Heart left ventricle (tissue), 16 donors: ENCODE measurements at places on chromosomes 7 and 10.
A peak's percentile ranks its signal among the peaks of the same experiment; 100 is the strongest.

DNA sequence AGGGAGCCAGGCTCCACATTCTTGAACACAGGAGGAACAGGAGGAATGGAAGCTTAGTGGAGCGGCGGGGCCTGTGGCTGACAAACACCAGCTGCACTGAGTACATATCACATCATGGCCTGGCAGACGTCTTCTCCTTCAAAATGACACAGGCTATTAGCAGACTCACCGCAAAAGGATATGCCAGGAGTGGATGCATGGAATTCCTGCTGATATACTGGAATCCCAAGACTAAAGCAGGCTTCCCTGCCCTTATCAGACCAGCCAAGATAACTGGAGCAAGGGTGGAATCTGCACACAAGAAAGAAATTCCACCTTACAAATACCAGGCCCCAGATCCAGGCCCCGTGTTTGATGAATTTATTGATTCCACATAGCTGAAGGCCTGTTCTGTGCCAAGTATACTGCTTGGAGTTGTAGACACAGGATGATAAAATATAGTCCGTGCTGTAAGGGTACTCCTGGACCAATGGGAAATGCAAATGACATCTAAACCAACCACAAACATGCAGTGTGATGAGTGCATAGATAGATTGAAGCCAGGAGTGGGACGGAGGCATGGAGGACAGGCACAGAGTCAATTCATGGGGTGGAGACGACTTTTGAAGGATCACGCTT is 480.5 kb upstream of the ZMIZ1 start:
- peaks cover 12% of the 10 kb centered on the region for H3K4me1 ChIP-seq
- no peak overlapping the region for H3K4me3 ChIP-seq
- peak; percentile 76 for DNase-seq
- H3K27me3 ChIP-seq, result no peaks in the 10 kb centered on the region

- H3K27ac ChIP-seq, result no peak overlapping the region
- no peaks in the 10 kb centered on the region for H3K4me1 ChIP-seq
- DNase-seq, result no peak
- no peaks in the 10 kb centered on the region for H3K36me3 ChIP-seq
- no peaks in the 10 kb centered on the region for H3K27me3 ChIP-seq
These were observed 170.6 kb downstream of the EBF3 start for GRCh38 chr10:129793479-129793878.

DNA sequence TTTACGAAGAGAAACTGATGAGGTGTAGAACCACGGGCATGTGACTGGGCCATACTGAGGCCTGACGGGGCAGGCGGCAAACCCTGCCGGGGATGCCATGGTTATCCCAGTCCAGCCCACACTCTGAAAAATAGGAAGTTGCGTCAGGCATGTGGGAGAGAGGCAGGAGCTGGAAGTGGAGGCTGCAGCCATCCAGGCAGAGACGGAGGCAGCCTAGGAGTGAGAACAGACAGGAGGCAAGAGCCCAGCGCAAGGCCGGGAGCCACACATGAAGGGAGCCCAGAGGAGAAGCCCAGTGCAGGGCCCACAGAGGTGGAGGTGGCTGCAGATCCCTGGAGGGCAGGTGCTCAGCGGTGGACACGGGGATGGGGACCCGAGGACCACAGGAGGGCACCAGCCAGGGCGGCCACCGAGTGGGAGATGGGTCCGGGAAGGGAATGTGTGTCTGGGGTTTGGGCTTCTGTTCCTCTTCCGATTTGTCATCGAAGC is 175.2 kb upstream of the PPP2R2D start:
- H3K27me3 ChIP-seq, result peaks cover 6% of the 10 kb centered on the region
- no peak overlapping the region for H3K4me3 ChIP-seq
- no peaks in the 10 kb centered on the region for H3K4me1 ChIP-seq

GRCh38 chr10:79275431-79275851 is 71.8 kb upstream of the PPIF start:
- no peaks in the 10 kb centered on the region for H3K27me3 ChIP-seq
- peaks cover 56% of the 10 kb centered on the region for H3K4me1 ChIP-seq
- H3K27ac ChIP-seq, result peak overlapping the region; percentile 53
- H3K36me3 ChIP-seq, result peaks cover 7% of the 10 kb centered on the region
- no peak overlapping the region for H3K4me3 ChIP-seq

GRCh38 chr7:138556771-138557484 is 96.9 kb downstream of the TRIM24 start:
- no peak overlapping the region for H3K4me3 ChIP-seq
- no peak for DNase-seq
- H3K27me3 ChIP-seq, result no peaks in the 10 kb centered on the region
- H3K27ac ChIP-seq, result no peak overlapping the region
- no peaks in the 10 kb centered on the region for H3K4me1 ChIP-seq
- peaks cover 89% of the 10 kb centered on the region for H3K36me3 ChIP-seq

- DNase-seq, result no peak
- H3K4me1 ChIP-seq, result peaks cover 19% of the 10 kb centered on the region
- H3K27me3 ChIP-seq, result no peaks in the 10 kb centered on the region
- peaks cover 10% of the 10 kb centered on the region for H3K36me3 ChIP-seq
- no peak overlapping the region for H3K4me3 ChIP-seq
These were observed 37.2 kb downstream of the FAM13C start for GRCh38 chr10:59325116-59325515.

GRCh38 chr10:98257198-98257597 is 10.8 kb downstream of the LOXL4 start:
- H3K36me3 ChIP-seq, result no peaks in the 10 kb centered on the region
- H3K27me3 ChIP-seq, result no peaks in the 10 kb centered on the region
- no peak overlapping the region for H3K4me3 ChIP-seq
- DNase-seq, result no peak
- H3K27ac ChIP-seq, result no peak overlapping the region

DNA sequence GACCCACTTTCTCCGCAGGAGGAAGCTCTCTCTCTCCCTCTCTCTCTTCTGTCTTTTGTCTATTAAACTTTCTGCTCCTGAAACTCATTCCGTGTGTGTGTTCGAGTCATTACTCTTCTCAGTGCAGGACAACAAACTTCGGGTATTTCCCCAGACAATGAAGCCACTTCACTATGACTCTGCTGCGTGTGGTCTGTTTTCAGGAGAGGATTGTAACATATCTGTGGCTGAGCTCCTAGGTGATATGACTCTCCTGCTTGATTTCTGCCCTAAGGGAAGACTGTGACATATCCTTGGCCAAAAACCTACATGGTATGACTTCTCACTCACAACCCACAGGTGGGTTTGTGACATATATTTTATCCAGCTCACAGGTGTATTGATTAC is 39.9 kb upstream of the ZNF107 start:
- no peak for DNase-seq
- H3K36me3 ChIP-seq, result no peaks in the 10 kb centered on the region
- H3K27me3 ChIP-seq, result peaks cover 5% of the 10 kb centered on the region
- no peaks in the 10 kb centered on the region for H3K4me1 ChIP-seq

- peak overlapping the region; percentile 85 for H3K27ac ChIP-seq
- DNase-seq, result peak; percentile 78
- H3K36me3 ChIP-seq, result no peaks in the 10 kb centered on the region
- H3K27me3 ChIP-seq, result no peaks in the 10 kb centered on the region
These were observed 176.3 kb upstream of the ZNF32 start for GRCh38 chr10:43824934-43825333.

DNA sequence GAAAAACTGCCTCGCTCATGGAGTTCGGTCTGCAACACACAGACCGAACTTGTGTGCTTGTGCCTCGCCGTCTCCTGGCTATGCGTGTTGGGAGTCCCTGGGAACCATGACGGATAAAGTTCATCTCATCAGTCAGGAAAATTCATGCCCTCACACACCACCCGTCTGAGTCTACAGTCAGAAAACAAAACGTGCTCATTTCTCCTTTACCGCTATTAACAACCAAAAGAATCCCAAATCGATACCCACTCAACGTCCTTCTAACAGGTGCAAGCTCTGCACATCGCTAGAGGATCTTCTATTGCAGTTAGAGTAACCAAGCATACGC is 13.6 kb downstream of the CNPY1 start:
- H3K27me3 ChIP-seq, result peaks cover 34% of the 10 kb centered on the region
- H3K4me1 ChIP-seq, result peaks cover 13% of the 10 kb centered on the region
- H3K27ac ChIP-seq, result no peak overlapping the region
- H3K4me3 ChIP-seq, result peak overlapping the region; percentile 26

DNA sequence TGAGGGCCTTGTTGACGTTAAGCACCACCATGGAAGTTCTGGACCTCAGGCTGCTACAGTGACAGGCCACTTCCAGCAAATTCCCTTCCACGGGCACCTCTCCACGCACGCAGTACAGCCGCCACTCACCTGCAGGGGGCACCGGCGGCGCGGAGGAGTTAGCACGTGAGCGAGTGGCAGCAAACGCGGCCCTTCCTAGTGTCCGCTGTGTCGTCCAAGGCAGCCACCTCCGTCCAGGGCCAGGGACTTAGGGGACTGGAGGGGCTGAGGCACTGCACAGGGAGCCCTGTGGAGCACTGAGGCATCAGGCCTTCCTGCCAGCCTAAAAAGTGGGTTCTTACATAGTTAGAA is 164.4 kb downstream of the SVIL start:
- no peaks in the 10 kb centered on the region for H3K27me3 ChIP-seq
- no peaks in the 10 kb centered on the region for H3K4me1 ChIP-seq
- no peak overlapping the region for H3K4me3 ChIP-seq
- H3K27ac ChIP-seq, result no peak overlapping the region

DNA sequence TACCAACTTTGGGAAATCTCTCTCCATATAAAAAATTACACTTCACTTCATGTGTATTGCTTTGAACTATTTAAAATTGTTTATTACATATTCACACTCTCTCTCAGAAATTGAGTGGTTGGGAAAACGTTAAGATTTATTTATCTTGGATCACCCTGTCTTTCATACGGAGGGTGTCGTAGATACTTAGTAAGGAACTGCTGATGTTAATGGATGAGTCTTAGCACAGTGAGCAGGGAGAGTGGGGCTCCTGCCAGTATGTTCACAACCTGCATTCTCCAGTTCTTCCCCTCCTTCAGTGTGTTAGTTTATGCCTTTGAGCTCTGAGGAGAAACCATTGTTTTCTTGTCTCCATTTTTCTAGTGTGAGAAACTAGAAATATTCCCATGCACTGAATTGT is 67.1 kb downstream of the CDK14 start:
- no peaks in the 10 kb centered on the region for H3K36me3 ChIP-seq
- peaks cover 24% of the 10 kb centered on the region for H3K4me1 ChIP-seq
- H3K27me3 ChIP-seq, result no peaks in the 10 kb centered on the region
- no peak for DNase-seq
- H3K4me3 ChIP-seq, result no peak overlapping the region
- H3K27ac ChIP-seq, result no peak overlapping the region

GRCh38 chr7:128203710-128204214 is 37.3 kb upstream of the LEP start:
- no peaks in the 10 kb centered on the region for H3K36me3 ChIP-seq
- no peak overlapping the region for H3K27ac ChIP-seq
- DNase-seq, result no peak
- peaks cover 9% of the 10 kb centered on the region for H3K4me1 ChIP-seq
- no peak overlapping the region for H3K4me3 ChIP-seq

DNA sequence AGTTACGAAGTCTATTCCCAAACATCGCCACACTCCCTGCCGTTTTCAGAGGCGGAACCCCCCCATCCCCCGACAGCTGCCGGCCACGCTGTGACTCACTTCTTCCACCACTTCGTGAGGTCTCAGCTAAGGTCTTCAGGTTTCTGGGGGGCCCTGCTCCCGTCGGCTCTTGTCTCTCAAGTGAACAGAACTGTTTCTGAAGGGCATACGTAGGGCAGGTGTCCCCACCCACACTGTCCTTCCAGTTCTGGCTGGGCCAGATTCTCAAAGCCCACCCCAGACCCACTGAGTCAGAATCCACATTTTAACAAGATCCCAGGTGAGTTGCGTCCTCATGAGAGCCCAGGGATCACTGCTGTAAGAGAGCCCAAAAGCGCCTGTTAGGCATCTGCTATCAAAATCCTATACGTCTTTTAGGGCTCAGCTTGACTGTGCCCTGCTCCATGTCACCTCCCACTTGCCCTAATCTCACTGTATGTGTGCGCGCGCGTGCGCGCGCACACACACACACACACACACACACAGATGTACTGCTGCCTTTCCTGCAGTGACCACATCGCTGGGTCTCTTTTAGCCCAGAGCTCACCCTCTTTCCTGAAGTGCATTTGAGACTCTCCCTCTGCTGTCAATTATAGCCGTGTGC is 78.8 kb downstream of the PROSER2 start:
- H3K27ac ChIP-seq, result no peak overlapping the region
- H3K36me3 ChIP-seq, result no peaks in the 10 kb centered on the region
- no peaks in the 10 kb centered on the region for H3K27me3 ChIP-seq
- peak; percentile 39 for DNase-seq
- no peak overlapping the region for H3K4me3 ChIP-seq

GRCh38 chr7:134893920-134894319 is 92.4 kb upstream of the AGBL3 start:
- H3K4me1 ChIP-seq, result peaks cover 43% of the 10 kb centered on the region
- no peaks in the 10 kb centered on the region for H3K36me3 ChIP-seq
- DNase-seq, result no peak
- no peaks in the 10 kb centered on the region for H3K27me3 ChIP-seq
- H3K27ac ChIP-seq, result peak overlapping the region; percentile 82

GRCh38 chr7:133948588-133948987 is 178.6 kb upstream of the LRGUK start:
- H3K36me3 ChIP-seq, result no peaks in the 10 kb centered on the region
- no peaks in the 10 kb centered on the region for H3K4me1 ChIP-seq
- no peak overlapping the region for H3K27ac ChIP-seq
- H3K27me3 ChIP-seq, result no peaks in the 10 kb centered on the region

GRCh38 chr7:78873117-78873516 is 580.4 kb downstream of the MAGI2 start:
- DNase-seq, result no peak
- H3K27me3 ChIP-seq, result no peaks in the 10 kb centered on the region
- no peak overlapping the region for H3K4me3 ChIP-seq
- H3K27ac ChIP-seq, result no peak overlapping the region
- H3K4me1 ChIP-seq, result no peaks in the 10 kb centered on the region

DNA sequence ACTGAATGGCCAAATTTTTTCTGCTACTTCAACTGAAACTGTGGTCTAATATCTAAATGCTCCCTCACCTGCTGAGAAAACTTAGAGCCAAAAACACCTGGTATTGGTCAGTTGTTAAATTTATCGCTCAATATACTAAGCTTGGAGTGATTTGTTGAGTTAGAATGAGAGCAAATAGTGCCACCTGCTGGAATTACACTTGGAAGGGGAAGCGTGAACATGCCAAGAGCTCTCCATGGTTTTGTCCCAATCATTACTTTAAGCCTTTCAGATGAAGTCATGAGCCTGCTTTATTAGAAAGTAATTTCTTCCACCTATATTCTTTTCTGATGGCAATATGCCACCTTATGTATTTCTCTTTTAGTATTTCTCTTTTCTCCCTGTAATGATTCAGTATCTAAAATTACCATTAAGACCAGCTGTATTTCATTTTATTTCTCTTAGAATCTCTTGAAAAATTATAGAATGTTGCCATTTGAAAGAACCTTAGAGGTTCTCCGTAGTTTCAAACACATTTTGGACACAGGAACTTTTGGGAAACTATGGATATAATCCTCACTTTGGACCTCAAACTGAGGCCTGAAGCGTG is 447.8 kb upstream of the C7orf33 start:
- no peaks in the 10 kb centered on the region for H3K36me3 ChIP-seq
- DNase-seq, result no peak
